ENCODE measurements at places on chromosomes 4 and X.

GRCh38 chr4:15811703-15812337, 33.7 kb downstream of the CD38 start:
- DNase-seq: no peak
- H3K36me3 ChIP-seq: no peaks in the 10 kb centered on the region
- no peak overlapping the region for H3K4me3 ChIP-seq
- H3K4me1 ChIP-seq: no peaks in the 10 kb centered on the region
- peaks cover 6% of the 10 kb centered on the region for H3K27me3 ChIP-seq

DNA sequence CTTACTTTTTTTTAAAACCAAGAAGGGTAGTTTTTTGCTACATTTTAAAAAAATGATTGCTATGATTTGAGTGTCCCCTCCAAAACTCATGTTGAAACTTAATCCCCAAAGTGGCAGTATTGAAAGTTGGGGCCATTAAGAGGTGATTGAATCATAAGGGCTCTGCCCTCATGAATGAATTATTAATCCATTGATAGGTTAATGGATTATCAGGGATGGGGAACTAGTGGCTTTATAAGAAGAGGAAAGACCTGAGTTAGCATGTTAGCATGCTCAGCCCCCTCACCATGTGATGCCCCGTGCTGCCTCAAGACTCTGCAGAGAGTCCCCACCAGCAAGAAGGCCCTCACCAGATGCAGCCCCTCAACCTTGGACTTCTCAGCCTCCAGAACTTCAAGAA, 31.0 kb downstream of the SMIM43 start:
- no peak overlapping the region for H3K27ac ChIP-seq
- no peak for DNase-seq
- H3K36me3 ChIP-seq: no peaks in the 10 kb centered on the region
- H3K4me3 ChIP-seq: no peak overlapping the region
- H3K4me1 ChIP-seq: no peaks in the 10 kb centered on the region

- no peak overlapping the region for H3K27ac ChIP-seq
- H3K4me1 ChIP-seq: no peaks in the 10 kb centered on the region
- H3K4me3 ChIP-seq: no peak overlapping the region
- H3K27me3 ChIP-seq: no peaks in the 10 kb centered on the region
- H3K36me3 ChIP-seq: peaks cover 4% of the 10 kb centered on the region
Measured at GRCh38 chr4:185235843-185236503, 26.6 kb downstream of the SNX25 start.

GRCh38 chrX:153662266-153662665, 11.3 kb downstream of the PNCK start:
- H3K36me3 ChIP-seq: no peaks in the 10 kb centered on the region
- no peak overlapping the region for H3K4me3 ChIP-seq
- DNase-seq: no peak
- H3K27me3 ChIP-seq: no peaks in the 10 kb centered on the region
- H3K4me1 ChIP-seq: no peaks in the 10 kb centered on the region

DNA sequence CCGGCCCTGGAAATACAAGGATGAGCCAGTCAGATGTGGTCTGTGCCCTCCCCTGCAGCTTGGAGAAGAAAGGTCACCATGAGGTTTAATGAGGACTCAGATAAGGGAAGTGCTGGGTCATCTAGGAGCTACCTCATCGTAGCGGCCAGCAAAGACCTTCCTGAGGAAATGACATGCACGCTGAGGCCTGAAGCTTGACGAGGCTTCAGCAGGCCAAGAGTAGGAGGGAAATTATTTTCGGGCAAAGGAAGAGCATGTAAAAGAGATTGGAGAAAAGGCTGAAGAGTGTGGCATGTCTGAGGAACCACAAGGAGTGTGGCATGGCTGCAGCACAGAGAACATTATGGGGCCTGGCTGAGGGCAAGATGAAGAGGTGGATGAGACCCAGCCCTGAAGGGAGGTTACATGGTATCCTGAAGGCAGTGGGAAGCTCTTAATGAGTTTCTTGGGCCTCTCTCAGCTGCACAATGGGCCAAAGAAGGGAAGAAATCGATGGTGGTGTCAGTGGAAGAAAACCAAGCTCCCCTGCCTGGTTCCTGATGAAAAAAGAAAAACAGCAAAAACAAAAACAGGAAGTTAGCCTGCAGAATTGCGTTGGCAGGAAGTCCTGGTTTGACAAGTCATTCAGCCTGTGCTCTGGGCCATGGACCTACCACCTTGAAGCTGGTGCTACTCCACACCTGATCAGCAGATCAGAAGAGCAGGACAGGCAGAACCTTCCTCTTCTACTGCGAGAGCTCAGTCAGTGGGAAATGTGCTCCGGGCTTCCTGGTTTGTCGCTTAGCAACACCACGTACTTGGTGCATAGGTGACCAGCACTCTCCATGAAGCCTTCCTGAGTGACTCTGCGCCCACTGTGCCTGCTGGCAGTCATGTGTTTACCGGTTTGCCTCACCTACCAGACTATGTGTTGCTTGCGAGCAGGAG, 134.5 kb upstream of the KLF3 start:
- DNase-seq: no peak
- H3K4me1 ChIP-seq: peaks cover 16% of the 10 kb centered on the region
- no peaks in the 10 kb centered on the region for H3K27me3 ChIP-seq

- DNase-seq: no peak
- peaks cover 3% of the 10 kb centered on the region for H3K36me3 ChIP-seq
- H3K27me3 ChIP-seq: no peaks in the 10 kb centered on the region
- no peak overlapping the region for H3K4me3 ChIP-seq
Measured at GRCh38 chr4:120672076-120672475, 250.4 kb downstream of the PRDM5 start.

DNA sequence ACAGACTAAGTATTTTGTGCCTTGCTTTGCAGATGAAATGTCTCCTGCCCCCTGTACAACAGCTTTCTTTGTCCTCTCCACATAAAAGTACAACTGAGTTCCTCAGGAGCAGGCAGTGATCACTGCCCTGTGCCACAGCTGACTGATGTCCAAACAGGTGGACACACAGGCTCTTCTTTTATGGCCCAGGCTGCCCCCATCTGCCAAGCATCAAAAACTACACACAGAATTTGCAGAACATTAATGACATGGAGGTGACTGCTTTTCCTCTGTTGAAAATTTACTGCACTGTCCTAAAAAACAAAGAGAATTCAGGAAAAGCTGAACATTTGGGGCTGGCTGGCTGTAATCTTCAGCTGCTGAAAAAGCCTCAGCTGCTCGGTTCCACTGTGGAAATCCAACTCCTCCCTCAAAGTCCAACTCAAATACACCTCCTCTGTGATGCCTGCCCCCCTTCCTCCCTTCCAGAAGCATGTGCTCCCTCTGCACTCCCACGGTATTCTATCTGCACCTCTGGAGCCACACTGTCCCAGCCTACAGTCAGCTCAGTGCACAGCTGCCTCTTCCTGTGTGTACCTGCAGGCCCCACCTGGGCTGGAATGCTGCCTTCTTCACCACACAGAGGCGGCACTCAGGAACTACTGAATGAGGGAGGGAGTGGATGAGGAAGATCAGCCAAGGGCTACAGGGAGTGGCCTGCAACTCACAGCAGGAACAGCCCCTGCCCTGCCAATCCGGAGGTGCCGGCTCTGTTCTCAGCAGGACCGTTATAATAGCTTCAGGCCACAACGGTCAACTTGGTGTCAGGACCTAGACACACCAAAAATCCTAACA, 10.3 kb downstream of the AFAP1 start:
- H3K4me3 ChIP-seq: no peak overlapping the region
- peaks cover 9% of the 10 kb centered on the region for H3K4me1 ChIP-seq
- no peak overlapping the region for H3K27ac ChIP-seq
- no peaks in the 10 kb centered on the region for H3K27me3 ChIP-seq
- DNase-seq: no peak
- no peaks in the 10 kb centered on the region for H3K36me3 ChIP-seq

DNA sequence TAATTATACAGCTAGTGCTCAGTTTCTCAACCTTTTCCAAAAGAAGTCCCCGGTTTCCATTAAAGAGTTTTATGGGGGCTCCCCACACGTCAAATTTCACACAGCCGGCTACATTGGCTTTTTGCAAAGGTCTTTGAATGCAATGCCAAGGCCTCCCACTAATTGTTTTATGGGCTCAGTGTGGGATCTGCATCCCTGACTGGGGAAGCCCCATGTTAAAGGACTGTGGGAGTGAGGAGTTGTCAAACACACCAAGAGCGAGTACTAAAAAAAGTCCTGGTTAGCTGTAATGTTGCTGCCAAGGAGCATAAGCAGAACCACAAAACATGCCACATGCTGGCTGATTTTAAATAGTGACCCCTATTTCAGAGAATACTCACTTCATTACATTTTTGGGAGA, 162.6 kb downstream of the BMPR1B start:
- no peaks in the 10 kb centered on the region for H3K27me3 ChIP-seq
- no peak overlapping the region for H3K27ac ChIP-seq
- no peak for DNase-seq
- no peaks in the 10 kb centered on the region for H3K36me3 ChIP-seq
- H3K4me3 ChIP-seq: no peak overlapping the region

DNA sequence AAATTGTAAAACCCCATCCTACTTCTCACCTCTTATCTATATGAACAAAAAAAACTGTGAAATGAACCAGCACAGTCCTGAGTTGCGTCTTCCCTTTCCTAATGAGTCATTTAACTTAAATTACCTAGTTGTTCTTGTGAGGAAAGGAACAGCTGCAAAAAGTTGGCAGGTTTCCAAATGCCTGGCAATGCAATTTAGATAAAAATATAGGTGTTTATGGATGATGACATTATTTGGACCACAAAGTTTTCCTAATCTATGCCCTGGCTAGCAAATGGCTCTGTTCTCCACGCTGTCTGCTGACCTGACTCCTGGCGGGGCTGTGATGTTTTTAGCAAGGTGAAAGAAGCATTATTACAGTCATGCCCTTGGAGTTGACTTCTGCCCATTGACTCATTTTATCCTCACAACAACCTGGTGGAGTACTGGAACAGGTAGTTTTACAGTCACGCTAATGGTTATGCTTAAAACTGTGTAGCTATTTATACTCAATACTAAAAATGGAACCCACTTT, 29.8 kb upstream of the RELL1 start:
- H3K4me3 ChIP-seq: no peak overlapping the region
- no peaks in the 10 kb centered on the region for H3K36me3 ChIP-seq
- H3K4me1 ChIP-seq: no peaks in the 10 kb centered on the region
- H3K27ac ChIP-seq: no peak overlapping the region
- no peaks in the 10 kb centered on the region for H3K27me3 ChIP-seq

DNA sequence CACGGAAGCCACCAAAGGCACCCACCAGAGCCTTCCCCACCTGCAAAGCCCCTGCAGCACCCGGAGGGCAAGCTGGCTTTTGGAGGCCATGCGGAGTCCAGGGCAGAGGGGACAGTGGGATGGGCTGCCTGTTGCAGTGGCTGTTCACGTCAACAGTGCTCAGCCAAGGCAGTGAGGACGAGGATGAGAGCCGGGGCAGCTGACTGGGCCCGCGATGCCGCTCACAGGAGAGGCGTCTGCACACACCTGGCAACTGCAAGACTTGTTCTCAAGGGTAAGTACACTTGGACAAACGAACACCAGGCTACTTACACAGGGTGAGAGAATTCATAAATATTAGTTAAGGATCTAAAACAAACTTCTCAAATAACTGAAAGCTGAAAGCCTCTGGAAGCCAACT, 19.6 kb downstream of the FGFR3 start:
- no peaks in the 10 kb centered on the region for H3K27me3 ChIP-seq
- no peak overlapping the region for H3K4me3 ChIP-seq
- no peak overlapping the region for H3K27ac ChIP-seq
- peaks cover 58% of the 10 kb centered on the region for H3K36me3 ChIP-seq
- no peak for DNase-seq

DNA sequence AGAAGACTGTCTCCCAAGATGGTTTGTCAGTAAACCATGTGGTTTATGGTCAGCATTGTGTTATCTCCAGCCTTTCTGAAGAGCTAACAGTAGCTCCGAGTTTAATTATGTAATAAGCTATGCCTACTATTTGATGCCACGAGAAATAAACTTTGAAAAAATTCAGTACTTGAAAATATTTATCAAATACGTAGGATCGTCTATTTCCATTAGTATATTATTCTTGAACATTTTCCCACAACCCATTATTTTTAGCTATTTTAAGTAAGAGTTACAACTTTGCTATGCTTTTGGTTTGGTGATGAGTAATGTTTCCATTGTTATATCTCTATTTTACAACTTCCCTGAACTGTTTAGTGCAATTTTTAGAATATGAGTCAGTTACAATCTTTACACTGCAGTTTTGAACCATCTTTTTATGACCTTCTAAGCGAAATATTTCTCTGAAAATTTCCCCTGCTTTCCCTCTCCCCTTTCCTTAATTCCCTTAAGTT, 44.5 kb upstream of the TRIM2 start:
- no peak overlapping the region for H3K4me3 ChIP-seq
- H3K27ac ChIP-seq: no peak overlapping the region
- no peaks in the 10 kb centered on the region for H3K27me3 ChIP-seq
- no peak for DNase-seq

GRCh38 chrX:98299785-98300184, 1416.1 kb downstream of the RPA4 start:
- no peak for DNase-seq
- H3K27me3 ChIP-seq: no peaks in the 10 kb centered on the region
- no peaks in the 10 kb centered on the region for H3K36me3 ChIP-seq
- H3K4me3 ChIP-seq: no peak overlapping the region
